ENCODE measurements at places on chromosomes 1 and 21. TPM values are rescaled to one million over a fixed set of nuclear protein-coding genes. Genes with fewer than 3 reads are reported as not detected.

DNA sequence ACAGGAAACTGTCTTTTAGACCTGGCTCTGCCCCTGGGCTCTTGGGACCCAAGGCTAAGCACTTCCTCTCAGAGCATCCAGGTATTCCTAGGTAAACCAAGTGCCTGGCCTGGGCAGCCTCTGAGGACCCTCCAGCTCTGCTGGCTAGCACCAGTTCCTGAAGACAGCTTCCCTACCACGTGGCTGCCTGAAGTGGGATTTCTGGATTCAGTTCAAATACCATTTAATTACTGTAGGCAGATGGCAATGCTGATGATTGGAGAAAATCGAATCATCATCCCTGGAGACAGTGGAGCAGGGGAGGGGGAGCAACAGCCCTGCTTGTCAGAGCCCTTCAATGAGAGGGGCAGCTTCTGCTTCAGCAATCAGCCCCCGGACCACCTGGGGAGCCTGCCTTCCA, 11.9 kb downstream of the KIF21B start:
- DNase-seq: no peak

DNA sequence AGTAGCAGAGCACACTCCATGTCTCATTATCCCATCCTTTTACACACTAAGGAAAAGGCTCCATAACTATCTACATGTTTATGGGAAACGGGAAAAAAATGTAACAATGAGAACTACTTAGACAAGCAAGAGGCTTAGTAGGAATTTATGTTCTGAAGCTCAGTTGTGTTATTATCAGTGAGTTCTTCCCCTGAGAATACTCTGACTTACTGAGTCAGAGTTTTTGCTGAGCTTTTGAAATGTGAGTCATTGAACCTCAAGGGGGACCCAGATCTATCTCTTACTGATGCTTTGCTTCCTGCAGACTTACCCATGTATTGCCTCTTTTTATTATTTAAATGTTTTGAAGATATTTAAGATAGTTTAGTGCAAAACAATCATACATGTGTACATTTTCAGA, 20.1 kb downstream of the CFHR5 start:
- DNase-seq: no peak

ARHGEF11 gene
- polyA plus RNA-seq: 23.8 TPM

DNA sequence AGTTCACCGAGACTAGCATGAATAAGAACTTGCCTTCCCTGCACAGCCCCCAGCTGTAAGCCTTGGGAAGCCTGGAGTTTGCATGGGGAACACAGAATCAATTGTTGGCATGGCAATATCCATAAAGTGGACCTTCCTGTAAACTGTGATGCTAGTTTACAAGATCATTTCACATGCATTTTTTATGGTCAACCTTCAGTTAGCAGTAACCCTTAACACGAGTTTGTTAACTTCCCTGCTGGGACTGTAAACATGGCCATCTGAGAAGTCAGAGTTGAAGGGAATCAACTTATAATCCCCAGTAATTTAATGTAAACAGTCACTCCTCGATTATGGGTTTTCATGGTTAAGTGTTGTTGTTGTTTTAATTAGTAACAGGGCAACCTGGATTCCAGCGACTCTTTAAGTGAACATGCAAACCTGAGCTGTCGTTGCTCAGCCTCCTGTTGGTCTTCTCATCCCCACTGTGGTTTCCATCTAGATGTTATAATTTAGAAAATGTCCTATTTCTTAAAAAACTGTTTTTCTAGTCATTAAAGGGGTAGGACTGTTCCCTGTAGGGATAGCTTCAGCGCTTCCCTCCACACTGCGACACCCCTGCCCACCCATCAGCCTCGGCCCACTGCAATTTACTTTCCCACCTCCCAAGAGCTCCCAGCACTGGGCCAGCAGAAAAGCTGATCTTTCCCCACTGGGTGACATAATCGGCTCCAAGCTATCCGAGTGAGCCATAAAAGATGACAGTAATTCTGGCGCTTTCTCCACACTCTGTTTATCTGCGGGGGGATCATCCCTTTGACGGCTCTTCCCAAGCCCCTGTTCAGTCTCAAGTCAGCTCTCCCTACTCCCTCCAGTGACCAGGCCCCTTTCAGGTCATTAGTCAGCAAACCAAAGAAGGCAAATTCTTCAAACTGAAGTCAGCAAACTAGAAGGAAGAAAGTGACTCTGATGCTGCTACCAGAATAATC, 107.6 kb upstream of the IPO9 start:
- no peak for DNase-seq

ESRRG gene
- 0.90 TPM for polyA plus RNA-seq

DNA sequence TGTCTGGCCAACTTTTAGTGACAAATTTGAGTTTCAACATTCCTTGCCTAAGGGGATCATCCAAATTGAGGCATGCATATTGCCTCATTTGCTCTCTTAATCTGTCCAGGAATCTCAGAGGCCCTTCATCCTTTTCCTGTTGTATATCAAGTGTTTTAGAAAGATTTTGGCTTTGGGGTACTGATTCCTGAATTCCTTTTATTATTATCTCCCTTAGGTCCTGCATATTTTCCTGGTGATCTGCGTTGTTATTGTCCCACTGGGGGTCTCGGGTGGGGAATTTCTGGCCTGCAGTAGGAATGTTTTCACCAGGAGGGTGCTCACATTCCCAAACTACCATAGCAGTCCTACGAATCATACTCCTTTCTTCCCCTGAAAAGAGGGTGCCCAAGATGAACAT, 4.4 kb upstream of the AADACL3 start:
- no peak for DNase-seq
